Endodermal cell (in vitro differentiated cells): ENCODE measurements at places on chromosomes 11 and 22.
A peak's percentile ranks its signal among the peaks of the same experiment; 100 is the strongest.

DNA sequence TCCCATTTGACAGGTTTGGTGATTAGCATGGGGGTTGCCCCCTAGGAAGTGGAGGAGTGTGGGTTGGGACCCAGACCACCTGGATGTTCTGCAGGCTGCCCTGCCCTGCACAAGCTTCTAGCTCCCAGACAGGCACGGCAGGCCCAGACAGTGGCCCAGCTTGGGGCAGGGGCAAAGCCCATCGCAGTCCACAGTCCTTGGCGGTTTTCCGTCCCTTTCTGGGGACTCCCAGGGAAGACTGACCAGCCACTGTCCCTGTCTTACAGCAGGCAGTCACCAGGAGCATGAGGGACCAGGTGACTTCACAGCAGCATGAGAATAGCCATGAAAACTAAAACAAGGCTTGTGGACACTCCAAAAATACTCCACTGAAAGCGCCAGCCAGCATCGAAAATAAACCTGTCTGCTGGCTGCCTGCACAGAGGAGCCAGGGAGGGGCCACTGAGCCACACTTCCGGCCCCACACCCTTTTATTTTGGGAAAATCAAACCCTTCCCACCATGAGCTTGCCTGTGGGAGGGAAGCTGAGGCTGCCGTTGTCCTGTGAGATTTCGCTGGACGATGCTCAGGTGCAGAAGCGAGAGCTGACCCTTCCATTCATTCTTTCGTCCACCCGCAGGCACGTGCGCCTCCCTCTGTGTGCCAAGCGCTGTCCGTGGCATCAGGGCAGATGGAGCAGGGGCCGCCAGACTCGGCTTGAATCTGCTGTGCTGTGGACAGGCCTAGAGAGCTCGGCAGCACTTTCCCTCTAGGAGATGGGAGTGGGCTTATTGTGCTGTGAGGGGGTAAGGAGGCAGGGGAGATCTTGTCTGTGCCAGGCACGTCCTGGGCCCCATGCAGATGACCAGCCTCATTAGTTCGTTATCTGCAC lies 28.0 kb downstream of the FADD start:
- DNase-seq: no peak

DNA sequence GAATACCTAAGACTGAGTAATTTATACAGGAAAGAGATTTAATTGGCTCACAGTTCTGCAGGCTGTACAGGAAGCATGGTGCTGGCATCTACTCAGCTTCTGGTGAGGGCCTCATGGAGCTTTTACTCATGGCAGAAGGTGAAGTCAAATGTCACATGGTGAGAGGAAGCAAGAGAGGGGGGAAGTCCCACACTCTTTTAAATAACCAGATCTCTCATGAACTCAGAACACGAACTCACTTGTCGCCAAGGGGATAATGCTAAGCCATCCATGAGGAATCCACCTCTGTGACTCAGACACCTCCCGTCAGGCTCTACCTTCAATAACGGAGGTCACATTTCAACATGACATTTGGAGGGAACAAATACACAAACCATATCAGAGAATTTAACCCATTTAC lies 42.2 kb downstream of the BIRC2 start:
- DNase-seq: no peak

- peak; percentile 66 for DNase-seq
These were observed 1.8 kb upstream of the CHKB start for GRCh38 chr22:50584106-50585096.

GRCh38 chr11:63985812-63986155 lies 454 bp upstream of the OTUB1 start:
- no peak for DNase-seq

DNA sequence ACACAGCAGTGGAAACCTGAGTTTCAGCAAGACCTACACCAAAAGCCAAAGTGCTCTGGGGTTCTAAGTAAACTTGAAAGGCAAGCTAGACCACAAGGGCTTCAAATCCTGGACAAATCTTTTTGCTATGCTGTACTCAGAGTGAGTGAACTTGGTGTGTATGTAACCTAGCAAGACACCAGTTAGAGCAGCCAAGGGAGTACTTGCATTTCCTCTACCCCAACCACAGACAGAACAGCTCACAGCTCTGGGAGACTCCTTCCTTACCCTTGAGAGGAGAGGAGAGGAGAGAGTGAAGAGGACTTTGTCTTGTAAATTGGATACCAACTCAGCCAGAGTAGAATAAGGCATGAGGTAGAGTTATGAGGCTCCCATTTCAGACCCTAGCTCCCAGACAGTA lies 71.4 kb downstream of the CTSC start:
- DNase-seq: no peak

- DNase-seq: peak; percentile 80
These were observed 535 bp downstream of the AQP11 start for GRCh38 chr11:77590194-77590782.

GRCh38 chr22:43060183-43060582 lies 29.0 kb downstream of the TTLL1 start:
- DNase-seq: peak; percentile 95

- no peak for DNase-seq
These were observed 14.1 kb downstream of the RSF1 start for GRCh38 chr11:77806415-77806814.

DNA sequence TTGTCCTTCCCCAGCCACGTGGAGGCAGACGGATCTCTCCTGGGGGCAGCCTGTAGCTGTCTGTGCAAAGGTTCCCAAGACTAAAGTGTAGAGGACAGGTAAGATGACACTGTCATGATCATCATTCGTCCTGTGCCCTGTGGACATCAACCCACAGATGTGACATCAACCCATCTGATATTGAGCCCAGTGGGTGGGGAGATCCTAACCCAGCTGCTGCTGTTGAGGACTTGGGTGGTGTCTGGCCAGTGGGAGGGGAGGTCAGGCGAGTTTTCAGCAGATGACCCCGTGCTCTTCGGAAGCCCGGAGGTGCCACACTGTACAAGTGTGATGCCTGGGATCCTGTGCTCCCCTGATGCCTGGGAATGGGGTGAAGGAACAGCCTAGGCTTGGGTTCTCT lies 1.2 kb upstream of the GAL start:
- no peak for DNase-seq

GRCh38 chr11:6622261-6623171 lies 3.3 kb upstream of the TPP1 start:
- DNase-seq: no peak

GRCh38 chr22:36580846-36581245 lies 51.9 kb upstream of the EIF3D start:
- DNase-seq: peak; percentile 24

DNA sequence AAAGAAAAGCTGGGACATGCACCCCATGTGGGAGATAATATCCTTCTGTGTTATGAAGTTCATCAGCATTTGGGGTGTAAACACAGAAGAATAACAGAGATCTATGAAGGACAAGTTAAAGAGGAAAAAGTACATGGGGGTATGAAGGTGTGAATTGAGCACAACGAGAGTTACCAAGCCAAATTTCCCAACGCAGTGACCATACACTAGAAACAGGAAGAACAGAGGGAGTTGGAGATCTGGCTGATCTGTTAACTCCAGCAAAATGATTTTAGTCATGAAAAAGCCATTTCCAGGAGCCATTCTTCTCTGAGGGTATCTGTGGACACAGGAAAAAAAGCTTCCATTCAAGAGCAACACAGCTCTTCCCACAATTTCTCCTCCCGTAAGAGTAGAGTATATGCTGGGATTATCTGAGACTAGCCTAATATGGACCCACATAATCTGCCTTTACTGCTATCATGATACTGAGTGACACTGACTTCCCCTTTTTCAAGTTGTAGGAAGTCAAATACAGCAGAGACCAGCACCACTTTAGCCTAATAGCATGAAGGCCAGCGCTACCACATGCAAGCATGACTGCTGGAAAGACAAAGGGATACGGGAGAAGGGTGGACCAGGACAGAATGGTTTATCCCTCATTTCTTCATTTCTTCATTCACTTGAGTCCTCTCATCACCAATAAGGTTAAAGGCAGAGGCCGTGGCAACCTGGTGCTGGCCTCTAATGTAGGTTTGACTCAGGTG lies 19.6 kb upstream of the OR8D2 start:
- no peak for DNase-seq

- DNase-seq: no peak
These were observed 12.9 kb downstream of the MYEOV start for GRCh38 chr11:69306821-69307220.

DNA sequence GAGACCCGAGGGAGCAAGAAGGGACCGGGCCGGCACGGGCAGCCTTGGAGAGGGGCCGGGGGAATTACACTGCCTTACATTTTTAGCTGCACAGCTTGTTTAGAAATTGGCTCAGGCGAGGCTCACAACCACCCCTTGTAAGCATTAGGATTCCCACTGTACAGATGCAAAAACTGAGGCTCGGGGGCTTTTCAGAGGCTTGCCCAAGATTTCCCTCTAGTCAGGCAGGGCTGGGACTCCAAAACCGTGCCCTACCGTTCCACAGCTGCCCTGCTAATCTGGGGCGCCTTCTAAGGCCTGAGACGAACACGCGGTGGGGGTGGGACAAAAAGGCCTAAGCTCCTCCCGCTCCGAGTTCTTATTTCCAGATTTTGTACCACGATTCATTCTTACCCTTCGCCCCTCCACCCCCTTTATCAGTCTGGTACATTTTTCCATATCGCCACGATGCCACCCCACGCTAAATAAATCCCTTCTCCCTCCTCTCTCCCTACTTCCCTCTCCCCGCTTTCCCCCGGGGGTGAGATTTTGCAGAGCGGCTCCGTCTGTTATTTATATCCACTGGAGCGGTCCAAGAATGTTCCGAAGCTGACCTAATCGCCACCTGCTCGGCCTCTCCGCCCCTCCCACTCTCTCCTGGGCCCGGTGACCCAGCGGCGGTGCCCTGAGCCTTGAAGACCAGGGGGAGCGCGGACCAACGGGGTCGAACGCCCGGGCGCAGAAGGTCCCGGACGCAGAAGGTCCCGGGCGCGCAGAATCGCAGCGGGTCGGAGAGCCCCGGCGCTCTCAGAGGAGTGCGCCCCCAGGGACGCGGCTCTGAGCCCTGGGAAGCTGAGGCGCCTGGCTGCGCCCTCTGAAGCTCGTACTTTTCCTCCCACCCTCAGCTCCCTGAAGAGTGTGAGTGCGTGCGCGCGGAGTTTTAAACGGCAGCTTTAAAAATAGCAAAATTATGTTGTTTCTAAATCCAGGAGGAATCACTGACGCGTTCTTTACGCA lies 764 bp upstream of the PACSIN3 start:
- peak; percentile 83 for DNase-seq

DNA sequence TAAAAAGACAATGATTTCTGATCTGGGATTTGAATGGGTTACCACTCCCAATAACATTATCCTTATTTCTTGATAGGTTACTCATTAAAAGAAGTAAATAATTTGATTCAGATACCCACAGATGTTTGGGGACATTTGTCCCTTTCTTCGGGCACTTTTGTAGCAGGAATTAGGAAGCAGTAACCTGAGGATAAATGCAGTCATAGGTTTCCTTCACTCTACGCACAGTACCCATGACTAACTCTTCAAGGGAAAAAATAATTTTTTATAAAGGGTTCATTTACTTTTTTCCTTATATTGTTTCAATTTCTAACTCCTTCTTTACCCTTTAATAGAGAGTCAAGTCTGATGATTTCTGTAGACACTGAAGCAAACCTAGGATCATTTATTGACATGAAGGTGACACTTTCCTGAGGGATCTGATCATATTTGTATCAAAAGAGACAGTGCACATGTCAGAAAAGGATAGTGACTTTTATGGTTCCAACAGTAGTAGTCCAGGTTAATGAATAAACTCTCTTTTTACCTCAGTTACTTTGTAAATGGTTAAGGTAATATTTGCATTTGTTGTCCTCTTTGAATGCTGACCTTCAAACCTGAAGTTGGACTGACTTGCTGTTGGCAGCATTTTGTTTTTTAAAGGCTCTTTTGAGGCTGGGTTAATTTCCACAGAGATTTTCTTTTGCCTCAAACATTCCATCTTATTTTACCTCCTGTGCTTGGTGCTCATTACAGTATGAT lies 1072.0 kb downstream of the LRRC4C start:
- no peak for DNase-seq

- DNase-seq: no peak
These were observed 8.9 kb upstream of the GRK3 start for GRCh38 chr22:25555586-25555985.

GRCh38 chr11:66115638-66116301 lies 45.7 kb downstream of the PACS1 start:
- no peak for DNase-seq

- DNase-seq: no peak
These were observed 855.4 kb upstream of the CHORDC1 start for GRCh38 chr11:91078221-91078620.

DNA sequence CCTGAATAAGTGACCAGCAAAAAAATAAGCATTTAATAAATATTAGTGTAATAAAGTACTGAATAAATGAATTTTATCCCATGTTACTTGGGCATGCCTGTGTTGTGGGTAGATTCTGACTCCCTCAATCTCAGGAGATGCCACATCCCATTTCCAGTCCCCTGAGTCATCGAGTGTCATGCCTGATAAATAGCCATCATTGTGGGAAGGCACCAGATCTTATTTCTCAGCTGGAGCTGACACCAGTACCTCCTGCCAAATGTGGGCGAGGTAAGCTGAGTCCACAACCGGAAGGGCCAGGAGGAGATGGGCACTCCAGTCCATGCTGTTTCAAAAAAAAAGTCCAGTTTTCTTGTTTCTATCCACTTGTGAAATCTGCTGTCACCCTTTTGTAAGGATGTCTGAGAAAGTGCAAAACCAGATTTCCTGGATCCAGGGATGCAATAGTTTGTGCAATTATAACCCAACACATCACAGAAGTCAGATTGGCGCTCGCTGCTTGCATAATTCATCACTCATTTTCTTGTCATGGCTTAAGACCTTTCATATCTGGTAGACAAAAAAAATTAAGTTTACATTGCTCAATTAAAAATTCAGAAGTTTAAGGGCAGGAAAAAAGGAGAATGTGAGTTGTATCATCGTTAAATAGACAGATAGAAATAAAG lies 311.6 kb downstream of the MIAT start:
- no peak for DNase-seq

DNA sequence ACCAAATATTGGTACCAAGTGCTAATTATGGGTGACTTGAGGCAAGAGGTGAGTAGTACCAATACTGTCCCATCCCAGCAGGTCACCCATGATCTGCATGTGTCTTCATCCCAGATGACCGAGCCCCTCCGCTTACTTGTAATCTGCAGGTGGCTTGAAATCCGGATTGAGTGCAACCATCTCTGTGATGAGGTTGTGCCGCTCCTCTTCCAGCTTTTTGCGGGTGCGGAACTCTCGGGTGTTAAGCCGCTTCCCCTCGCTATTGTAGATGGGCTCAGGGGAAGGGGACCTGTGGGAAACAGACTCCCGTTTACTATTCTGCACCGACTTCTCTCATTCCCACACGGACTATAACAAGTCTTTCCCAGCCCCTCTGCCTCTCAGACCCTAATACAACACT lies 8.2 kb downstream of the SF1 start:
- no peak for DNase-seq
